Epithelial cell of proximal tubule (primary cell): ENCODE measurements at places on chromosomes 11 and 22.

DNA sequence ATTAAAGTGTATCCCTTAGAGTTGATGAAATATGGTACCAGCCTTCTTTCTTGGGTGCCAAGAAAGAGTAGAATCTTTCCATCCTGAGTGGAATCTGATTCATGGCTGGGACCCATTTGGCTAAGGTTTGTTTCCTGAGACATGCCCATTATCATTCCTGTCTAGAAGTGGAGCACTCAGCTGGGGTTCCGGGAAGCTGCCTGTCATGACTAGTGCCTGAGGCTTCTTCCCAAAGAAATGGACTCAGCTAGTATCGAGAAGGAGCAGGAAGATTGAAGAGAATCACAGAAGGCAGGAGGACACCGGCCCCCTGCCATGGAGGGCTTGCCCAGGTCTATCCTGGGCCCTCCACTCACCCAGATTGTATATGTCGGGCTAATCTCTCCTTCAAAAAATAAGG lies 57.6 kb downstream of the KREMEN1 start:
- DNase-seq = no peak

- no peak for DNase-seq
These were observed at the start of gene MRGPRF for GRCh38 chr11:69013009-69013951. Gene MRGPRF, minus strand, starts transcription at chr11:69013246. Its CDS starts 3,345 bp downstream, at chr11:69009901.

DNA sequence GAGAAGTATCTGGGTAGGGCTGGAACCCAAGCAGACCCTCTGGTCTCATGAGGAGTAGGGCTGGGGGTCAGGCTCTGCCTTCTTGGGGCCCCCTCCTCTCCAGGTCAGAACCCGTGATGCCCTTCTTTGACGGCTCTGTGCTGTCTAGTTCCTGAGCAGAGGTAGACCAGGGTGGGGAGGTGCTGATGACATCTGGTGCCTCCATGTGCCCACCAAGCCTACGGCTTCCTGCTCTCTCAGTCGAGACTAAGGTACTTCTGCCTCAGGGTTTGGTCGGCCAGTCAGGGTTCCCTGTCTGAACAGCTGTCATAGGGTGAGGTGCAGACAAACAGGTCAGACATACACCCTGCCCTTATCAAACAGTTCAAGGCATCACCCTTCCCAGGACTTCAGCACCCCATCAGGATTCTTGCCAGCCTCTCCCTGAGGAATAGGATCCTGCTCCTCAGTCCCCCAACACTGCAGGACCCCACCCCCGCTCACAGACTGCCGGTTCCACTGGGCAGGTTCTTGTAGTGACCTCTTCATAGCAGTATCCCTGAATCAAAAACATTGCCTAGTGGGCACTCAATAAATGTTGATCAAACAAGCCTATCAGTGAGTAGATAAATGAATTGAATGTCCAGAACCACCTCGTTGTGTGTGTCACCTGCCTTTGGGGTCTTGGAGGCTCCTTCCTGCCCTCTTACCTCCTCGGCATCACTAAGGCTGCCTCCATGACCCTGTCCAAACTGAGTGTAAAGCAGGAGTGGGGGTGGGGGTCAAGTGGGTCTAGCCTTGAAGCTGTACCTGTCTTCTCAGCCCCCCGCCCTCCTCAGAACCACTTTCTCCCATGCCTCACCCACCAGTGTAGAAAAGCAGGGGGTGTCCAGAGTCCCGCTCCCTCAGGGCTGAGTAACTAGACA lies 158.2 kb downstream of the BUD13 start:
- no peak for DNase-seq

DNA sequence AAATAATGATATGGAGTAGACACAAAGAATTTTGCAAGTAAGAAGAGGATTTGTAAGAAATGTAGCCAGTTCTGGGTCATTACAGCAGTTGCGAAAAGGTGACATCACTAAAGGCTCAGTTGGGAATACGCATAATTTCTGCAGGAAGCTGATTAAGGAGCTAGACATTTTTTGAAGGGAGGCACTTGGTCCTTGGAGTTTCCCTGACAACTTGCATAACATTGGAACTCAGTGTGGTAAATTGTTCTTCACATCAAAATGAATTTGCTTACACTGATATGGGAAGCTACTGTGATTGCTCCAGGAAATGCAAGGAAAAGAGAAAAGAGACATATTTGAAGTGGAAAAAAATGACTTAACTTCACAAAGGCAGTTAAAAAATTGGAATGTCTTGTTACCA lies 626.1 kb downstream of the NELL1 start:
- DNase-seq = no peak

DNA sequence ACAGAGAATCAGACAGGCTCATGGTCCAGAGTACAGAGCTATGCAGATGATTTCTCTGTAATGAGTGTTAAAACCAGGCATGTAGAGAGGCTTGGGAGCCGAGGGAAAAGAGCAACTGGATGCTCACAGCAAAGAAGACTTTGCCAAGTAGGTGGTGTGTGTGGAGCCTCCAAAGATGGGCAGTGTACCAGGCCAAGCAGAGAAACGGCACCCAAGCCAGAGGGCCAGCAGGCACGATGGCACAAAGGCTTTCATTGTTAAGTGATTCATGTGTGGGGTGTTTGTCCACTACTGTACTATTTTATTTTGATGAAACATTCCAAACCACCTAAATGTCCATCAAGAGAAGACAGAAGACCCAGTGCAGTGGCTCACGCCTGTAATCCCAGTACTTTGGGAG lies 11.1 kb downstream of the RANGAP1 start:
- no peak for DNase-seq

GRCh38 chr11:110340436-110340835 lies 44.0 kb upstream of the RDX start:
- DNase-seq = no peak

DNA sequence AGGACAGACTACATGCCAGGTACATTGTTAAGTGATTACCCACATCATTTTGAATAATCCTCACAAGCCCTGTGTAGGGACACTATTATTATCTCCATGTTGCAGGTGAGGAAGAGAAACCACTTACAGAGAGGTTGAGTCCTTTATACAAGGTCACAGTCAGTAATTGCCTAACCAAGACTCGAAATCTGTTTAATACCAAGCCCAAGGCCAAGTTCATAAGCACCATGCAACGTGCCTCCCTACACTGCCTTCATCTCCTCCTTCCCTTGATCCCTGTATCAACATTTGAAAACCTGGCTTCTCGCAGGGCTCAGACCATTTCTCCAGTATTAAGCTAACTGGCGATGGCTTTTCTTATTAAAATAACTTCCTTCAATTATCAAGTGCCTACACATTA lies 41.7 kb upstream of the SEZ6L start:
- DNase-seq = no peak
